CD4-positive, alpha-beta T cell treated with Interleukin-6 for 4 hours (primary cell): ENCODE measurements at places on chromosomes 7 and 10.

DNA sequence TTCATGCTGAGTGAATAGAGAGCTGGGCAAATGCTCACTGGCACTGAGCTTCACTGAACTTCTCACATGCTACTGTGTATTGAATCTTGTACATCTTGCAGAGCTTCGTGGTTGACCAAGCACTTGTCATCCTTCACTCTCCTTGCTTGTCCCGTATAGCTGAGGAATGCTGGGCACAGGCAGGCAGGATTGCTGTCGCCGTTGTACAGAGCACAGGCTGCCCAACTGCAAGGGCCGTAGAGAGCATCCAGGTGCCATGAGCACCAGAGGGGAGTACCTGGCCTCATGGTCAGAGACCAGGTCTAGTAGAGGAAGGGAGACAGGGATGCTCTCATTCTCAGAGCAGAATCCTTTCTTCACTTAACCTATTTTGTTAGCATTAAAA lies 99.8 kb upstream of the RET start:
- DNase-seq, result no peak

- DNase-seq, result no peak
Measured at GRCh38 chr7:51244885-51245284, 71.7 kb downstream of the COBL start.

- no peak for DNase-seq
Measured at GRCh38 chr10:112525200-112525599, 78.2 kb downstream of the VTI1A start.

GRCh38 chr10:70142555-70142954 lies 3.9 kb downstream of the TYSND1 start:
- DNase-seq, result no peak

GRCh38 chr10:48423884-48424283 lies 117.4 kb downstream of the MAPK8 start:
- no peak for DNase-seq

- no peak for DNase-seq
Measured at GRCh38 chr7:138924501-138925225, 56.5 kb downstream of the KIAA1549 start.

GRCh38 chr7:145106001-145106400 lies 270.1 kb upstream of the TPK1 start:
- no peak for DNase-seq

- no peak for DNase-seq
Measured at GRCh38 chr7:154874409-154875113, 128.4 kb downstream of the PAXIP1 start.

DNA sequence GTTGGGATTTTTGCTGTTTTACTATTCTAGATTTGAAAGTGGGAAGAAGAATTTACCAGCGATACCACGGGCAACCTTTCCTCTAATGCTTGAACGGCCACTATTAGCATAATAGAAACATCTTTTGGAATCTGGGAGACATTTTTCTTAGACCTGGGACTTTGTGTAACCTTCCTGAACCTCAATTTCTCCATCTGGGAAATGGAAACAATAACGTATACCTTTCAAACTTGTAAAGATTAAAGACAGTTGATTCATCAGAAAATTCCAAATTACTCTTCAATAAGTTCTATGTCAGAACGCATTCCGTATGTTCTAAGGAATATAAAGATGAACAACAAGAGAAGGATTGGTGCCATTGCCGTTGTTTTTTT lies 453 bp upstream of the RNLS start:
- DNase-seq, result no peak

DNA sequence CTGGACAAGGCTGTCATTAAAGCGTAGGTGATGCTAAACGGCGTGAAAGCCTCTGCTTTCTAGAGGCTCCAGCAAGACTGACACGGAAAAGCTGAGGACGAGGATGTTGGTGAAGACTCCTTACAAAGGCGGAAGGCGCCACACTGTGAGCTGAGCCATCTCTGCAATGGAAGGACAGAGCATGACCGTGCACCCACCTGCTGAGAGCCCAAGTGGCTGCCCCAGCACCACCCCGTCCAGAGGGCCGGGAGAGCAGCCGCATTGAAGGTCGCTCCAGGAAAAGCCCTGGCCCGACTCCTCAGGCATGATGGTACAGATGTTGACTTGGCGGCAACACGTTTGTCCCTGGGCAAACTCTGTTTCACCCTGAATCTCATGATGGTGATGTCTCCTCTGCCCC lies 492.7 kb downstream of the DNAJB6 start:
- no peak for DNase-seq

DNA sequence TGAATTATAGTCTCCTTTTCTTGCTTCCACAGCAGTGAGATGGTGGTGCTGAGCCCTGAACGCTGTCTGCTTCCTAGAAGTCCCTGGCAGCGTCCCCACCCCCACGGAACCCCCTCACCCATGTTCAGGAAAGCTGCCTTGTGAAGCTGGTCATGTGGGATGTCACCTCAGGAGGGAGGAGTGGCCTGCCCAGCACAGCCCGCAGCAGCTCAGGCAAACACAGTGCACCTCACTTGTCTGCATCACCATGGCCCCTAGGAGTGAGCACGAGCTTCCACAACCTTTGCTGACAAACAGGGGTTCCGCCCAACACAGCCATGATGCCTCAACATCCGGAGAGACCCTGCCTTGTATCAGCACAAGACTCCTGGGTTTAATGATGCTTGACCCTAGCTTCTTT lies 508.9 kb downstream of the RPS24 start:
- DNase-seq, result no peak

- no peak for DNase-seq
Measured at GRCh38 chr7:22842383-22842941, 19.8 kb upstream of the TOMM7 start.

GRCh38 chr7:108265007-108265406 lies 134.8 kb upstream of the LAMB4 start:
- DNase-seq, result no peak

DNA sequence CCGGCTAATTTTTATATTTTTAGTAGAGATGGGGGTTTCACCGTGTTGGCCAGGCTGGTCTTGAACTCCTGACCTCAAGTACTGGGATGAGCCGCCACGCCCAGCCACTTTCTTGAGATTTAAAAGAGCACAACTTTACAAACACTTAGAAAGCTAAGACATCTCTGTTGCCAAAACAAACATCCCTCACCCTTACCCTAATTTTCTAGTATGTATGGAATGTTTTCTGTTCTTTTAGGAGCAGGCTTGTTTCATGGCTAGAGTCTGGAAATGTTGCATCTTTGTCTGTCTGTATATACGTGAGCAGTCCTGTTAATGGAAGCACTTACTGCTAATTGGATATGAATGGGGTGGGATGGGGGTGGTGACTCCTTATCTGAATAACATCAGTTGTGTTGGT lies 2.9 kb downstream of the OLAH start:
- DNase-seq, result no peak

GRCh38 chr10:117747636-117748035 lies 205.1 kb downstream of the EMX2 start:
- DNase-seq, result no peak

DNA sequence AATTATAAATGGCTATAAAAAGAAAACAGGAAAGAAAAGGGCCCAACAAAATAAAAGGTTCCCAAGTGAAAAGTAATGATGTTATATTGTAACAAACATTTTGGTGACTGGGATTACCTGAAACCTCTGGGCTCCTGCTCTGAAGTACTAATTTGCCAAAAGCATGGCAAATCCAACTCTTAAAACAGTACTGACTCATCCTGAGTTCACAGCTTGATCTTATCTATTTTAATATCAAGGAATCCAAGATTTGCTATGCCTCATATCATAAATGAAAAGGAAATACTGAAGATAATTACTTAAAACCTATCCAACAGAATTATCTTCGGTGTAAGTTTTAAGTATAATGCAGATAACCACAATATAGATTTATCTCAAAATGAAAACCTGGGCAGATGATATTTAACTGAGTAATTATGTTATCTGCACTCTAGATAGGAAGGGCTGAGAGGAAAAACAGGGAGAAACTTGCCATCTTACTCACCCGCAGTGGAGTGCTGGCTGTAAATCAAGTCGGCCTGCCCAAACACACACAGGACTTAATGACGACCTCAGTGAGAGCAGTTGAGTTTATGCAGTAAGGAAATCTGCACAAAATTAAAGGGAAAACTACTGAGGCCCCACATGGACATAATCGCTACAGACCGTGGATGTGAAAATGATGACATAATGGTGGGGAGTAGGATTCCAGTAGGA lies 48.4 kb downstream of the MPP7 start:
- DNase-seq, result no peak

- no peak for DNase-seq
Measured at GRCh38 chr7:92332782-92333181, 87.0 kb downstream of the ANKIB1 start.

- DNase-seq, result no peak
Measured at GRCh38 chr7:69364813-69365643, 233.2 kb upstream of the AUTS2 start.

DNA sequence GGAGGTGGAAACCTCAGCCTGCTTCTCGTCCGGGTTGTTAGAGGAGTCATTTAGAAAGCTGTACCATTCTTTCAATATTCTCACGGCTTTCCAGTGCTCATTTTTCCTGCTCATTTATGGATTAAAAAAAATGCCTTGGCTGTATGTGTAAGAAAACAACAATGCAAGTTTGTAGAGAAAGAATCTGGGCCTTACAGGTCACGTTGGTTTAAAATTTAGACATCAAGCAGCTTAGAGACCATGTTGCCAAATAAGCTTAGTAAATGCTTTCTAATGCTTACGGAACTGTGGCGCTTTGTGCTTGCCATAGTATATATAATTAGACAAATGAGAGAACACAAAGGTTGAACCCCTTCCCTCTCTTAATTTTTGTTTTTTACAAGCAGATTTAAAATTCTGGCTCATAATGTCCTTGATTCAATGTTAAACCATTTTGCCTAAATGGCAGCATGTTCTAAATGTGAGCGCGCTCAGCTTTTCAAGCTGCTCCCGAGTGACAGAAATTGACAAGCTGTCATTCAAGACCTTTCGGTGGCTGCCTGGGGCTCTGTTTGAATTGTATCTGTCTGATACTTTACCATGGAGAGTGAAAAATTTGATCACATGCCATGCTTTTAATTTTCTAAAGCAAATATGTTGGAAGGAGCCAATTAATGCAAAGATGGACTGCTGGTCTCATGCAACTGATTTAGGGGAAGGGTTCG lies 1.1 kb downstream of the ARMS2 start:
- DNase-seq, result no peak

GRCh38 chr10:16520900-16521299 lies 779 bp downstream of the C1QL3 start:
- DNase-seq, result peak; percentile 26

- no peak for DNase-seq
Measured at GRCh38 chr10:48523820-48524758, 80.8 kb downstream of the ARHGAP22 start.

- peak; percentile 1 for DNase-seq
Measured at GRCh38 chr10:46559231-46559671, 2.8 kb upstream of the GPRIN2 start.
